AG04449 (cell line): ENCODE measurements at places on chromosomes 3 and 15.

DNA sequence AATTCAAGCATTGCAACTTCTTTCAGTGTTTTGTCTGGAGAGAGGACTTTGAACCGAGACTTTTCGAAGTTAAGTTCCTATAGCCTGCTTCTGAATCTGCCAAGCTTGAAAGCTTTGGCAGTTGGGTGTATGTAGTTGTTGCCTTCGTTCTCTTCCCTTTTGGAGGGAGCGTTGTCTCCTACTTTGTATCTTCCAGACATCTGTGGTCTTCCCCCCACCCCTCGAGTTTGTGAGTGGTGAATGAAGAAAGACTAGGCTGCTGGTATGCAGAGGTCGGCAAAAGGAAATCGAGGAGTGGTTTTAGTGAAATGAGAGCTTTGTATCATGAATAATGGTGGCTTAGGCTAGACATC is 1.3 kb downstream of the CTNNB1 start:
- DNase-seq, result no peak

GRCh38 chr3:123489400-123490004 is 40.6 kb upstream of the ADCY5 start:
- no peak for DNase-seq

- no peak for DNase-seq
Observed at GRCh38 chr15:39444735-39445470, 136.0 kb upstream of the THBS1 start.

GRCh38 chr3:29426302-29427226 is 145.7 kb downstream of the RBMS3 start:
- DNase-seq, result no peak

DNA sequence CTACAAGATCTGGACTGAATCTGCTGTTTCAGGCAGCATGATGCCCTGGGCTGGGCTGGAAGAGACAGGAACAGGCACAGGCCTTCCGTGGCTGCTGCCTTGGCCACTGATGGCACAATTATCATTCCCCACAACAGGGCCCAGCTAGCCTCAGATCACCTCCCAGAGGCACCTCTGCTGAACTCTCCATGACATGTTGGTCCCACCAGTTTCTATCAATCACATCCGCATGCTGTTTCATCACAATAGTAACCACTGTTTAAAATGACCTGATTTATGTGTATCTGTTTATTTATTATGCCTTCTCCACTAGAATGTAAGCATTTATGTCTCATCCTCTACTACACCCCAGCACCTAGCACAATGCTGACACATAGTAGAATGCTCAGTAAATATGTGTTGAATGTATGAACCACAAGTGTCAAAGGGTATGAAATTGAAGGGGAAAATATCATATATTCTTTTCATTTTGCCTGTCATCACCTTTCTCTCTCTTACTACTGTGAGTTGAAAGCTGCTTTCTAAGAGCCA is 32.7 kb upstream of the ZBTB38 start:
- DNase-seq, result no peak

DNA sequence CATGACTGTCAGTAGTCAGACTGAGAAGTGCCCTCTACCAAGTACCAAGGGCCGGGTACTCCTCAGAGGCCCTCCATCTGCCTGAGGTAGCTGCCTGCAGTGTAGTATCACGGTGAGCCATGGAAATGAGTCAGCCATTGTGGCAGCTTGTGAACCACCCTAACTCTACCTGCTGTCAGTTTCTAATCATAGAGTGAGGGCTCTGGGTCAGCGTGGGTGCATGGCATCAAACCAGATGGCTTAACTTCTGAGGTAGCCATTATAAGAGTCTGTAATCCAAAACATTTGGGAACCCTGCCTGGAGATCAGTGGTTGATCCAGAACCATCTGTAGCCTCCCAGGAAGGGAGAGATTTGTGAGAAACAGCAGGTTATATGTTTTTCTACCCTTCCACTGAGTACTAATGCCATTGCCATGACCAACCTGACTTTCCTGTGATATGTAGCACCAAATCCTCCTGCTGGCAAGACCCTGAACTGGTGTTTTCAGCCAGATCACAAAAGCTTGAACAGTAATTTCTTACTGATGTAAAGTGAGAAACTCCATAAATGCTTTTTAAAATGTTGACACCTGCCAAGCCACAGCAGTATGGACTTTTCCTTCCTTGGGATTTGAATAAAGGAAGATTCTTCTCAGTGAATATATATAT is 38.9 kb downstream of the ABHD2 start:
- DNase-seq, result no peak

- DNase-seq, result no peak
Observed at GRCh38 chr15:53836618-53837017, 77.2 kb upstream of the WDR72 start.

GRCh38 chr3:133475245-133476010 is 75.6 kb downstream of the BFSP2 start:
- no peak for DNase-seq

DNA sequence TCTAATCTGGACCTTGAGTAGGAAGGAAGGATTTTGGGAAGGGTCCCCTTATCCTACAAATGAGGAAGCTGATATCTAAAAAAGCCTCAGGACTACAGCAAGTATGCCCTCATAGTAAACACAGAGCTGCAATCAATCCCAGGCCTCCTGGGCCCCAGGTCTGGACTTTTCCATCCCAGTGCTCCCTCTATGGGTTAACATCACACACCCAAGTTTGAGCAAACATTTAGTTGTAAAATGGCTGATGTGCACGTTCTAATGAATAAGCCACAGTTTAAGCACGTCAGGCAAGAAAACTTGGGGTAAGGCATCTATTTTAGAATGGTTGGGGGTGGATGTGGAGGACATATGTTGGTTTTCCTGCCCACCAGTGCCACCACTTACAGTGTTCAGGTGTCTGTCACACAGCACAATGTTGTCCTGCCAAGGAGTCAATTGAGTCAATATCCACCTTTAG is 44.3 kb upstream of the UBE2E1 start:
- DNase-seq, result no peak

DNA sequence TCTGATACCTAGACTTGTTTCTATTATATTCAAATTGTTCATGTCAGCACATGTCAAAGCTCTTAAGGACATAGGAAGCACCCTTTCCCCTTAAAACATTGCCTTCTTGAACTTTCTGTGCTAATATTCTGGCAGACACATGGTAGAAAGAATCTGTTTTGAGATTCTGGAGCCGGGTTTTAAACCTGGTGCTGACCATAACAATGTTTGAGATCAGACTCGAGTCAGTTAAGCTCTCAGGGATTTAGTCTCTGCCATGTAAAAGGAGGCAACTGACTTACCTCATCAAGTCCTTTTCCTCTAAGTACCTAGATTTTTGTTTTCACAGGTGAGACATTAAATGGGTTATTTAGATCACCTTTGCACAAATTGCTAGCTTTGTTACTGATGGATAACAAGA is 38.9 kb downstream of the RBMS3 start:
- no peak for DNase-seq

DNA sequence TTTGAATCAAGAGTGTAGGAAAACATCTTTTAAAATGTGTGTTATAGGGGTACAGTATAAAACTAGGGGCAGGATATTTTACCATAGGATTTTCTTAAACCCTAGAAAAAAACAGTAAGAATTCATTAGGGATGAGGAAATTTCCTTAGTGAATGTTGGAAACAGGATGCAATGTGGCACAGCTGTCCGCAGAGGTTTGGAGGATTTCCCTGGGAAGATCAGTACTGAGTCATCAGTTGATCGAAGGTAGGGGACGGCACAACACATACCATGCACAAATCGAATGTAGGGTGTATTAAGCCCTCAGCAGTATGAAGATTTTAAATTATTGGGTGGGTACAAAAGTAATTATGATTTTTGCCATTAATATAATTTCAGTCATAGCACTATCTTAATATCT is 49.9 kb downstream of the FNDC3B start:
- no peak for DNase-seq

- DNase-seq, result no peak
Observed at GRCh38 chr15:83602021-83602420, 51.9 kb upstream of the ADAMTSL3 start.

- no peak for DNase-seq
Observed at GRCh38 chr15:64836023-64836536, 5.6 kb upstream of the PLEKHO2 start.

DNA sequence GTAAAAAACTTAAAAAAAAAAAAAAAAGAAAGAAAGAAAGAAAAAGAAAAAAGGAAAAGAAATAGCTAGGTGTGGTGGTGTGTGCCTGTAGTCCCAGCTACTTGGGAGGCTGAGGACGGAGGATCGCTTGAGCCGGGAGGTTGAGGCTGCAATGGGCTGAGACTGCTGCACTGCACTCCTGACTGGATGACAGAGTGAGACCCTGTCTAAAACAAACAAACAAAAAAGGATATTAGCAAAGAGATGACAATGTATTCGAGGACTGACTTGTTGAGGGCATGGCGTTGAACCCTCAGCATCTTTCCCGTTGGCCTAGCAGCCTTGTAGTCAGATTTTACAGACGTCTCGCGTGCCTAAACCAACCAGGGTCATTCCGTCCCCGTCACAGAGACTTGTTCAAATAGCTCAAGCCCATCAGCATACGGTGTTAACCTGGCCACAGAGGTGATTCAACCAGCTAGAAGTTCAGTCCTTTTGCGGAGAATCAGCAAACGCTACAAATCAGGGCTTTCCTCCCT is 528 bp upstream of the NIT2 start:
- DNase-seq, result no peak

- DNase-seq, result no peak
Observed at GRCh38 chr3:72797773-72798543, 50.3 kb downstream of the SHQ1 start.

GRCh38 chr3:102205647-102206046 is 229.2 kb upstream of the ZPLD1 start:
- no peak for DNase-seq

DNA sequence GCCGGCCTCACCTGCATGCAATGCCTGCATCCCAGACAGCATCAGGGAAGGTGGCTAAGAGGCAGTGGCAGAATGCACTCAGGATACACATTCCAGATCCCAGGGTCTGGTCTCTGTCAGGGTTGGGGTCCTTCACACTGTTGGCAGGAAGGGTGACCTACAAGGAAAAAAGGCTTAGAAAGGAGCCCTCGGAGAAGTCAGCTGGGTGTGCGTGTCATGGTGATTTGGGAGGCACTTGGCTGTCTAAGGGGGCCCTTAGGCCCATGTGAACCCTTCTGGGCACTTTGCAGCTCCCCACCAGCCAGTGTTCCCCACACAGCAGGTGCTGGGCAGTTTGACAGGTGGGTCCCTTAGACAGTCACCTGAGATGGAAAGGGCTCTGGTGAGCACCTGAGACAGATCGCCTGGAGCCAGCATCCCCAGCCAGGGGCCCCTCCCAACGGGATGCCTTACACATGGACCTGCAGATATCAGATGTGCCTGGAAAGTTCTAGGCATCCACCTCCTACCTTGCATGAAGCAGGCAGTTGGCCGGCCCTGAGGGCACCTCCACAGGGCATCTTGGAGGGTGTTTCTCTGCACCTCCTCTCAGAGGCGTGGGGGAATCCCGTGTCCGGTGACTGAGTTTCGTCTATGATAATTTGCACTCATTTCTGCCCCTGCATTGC is 131.6 kb downstream of the LRRK1 start:
- DNase-seq, result no peak

- DNase-seq, result no peak
Observed at GRCh38 chr3:172717493-172718088, 6.7 kb upstream of the NCEH1 start.

GRCh38 chr15:39110336-39110735 is 470.5 kb upstream of the THBS1 start:
- no peak for DNase-seq

DNA sequence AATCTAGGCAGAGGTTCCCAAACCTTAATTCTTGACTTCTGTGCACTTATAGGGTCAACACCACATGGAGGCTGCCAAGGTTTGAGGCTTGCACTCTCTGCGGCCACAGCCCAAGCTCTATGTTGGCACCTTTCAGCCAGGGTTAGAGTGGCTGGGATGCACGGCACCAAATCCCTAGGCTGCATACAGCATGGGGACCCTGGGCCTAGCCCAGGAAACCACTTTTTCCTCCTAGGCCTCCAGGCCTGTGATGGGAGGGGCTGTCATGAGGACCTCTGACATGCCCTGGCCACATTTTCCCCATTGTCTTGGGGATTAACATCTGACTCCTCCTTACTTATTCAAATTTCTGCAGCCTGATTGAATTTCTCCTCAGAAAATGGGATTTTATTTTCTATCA is 165.4 kb downstream of the SI start:
- DNase-seq, result no peak

DNA sequence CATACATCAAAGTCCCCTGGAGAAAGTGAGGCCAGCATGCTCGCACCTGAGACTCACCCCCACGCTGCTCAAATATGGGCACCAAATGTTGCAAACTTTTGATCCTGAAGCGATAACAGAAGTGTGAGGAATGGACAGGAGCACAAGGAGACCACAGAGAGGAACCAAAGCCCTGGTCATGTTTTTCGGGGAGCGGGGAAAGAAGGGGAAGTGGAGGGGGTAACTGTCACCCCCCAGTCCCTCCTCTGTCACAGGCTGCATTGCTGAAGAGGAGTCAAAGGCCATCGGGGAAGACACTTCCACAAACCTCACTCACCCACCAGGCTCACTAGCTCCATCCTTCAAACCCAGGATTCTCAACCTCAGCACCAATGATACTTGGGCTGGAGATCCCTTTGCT is 182.4 kb downstream of the UACA start:
- no peak for DNase-seq

GRCh38 chr3:134681522-134681900 is 30.7 kb upstream of the KY start:
- DNase-seq, result no peak

- no peak for DNase-seq
Observed at GRCh38 chr15:75925440-75925839, 21.8 kb downstream of the FBXO22 start.

DNA sequence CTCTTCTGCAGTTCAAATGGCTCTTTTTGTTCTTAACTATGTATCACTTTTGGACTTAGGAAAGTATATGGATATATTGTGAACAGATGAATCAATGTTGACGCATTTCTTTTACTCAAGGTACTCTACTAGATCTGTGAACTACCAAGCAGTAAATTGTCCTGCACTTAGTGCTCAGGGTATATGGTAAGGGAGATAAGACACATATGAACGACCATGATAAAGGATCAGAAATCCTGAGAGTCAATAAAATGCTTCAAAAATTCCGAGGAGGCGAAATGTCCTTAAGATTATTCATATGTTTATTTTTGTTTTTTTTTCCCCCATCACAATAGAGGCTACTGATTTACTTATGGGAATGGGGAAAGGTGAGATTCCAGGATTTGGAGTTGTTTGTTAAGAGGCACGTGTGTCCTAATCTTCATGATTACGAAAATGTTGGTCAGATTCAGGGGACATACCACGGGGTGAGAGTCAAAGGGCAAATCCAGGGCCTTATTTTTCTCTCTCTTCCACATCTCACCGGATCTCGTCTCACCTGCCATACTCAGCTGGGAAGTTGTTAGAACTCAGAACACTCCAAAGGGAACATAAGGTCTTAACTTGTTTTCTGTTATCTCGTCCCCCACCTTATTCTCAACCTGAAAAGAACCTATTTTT is 475.1 kb upstream of the TBL1XR1 start:
- no peak for DNase-seq

DNA sequence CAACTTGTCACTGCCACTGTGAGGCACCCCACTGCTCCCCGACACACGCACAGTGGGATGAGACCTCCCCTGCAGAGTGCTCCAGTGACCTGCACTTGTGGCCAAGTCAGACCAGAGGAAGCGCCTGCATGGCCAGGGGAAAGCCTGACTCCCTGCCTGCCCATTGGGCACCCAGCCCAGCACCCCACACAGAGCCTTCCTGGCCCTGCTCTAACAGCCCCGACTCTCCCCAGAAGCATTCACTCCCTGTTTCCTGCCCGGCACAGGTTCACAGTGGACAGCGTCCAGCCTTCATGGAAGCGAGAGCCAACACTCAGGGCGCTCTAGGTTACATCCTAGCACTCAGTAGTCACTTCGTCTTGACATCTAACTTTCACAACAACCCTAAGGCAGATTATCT is 27.8 kb downstream of the RBPMS2 start:
- DNase-seq, result no peak

- no peak for DNase-seq
Observed at GRCh38 chr3:150300852-150301517, 107.1 kb upstream of the TSC22D2 start.
